IMR-90 (cell line): ENCODE measurements at places on chromosomes 3 and 15. TPM values are rescaled to one million over a fixed set of nuclear protein-coding genes. Genes with fewer than 3 reads are reported as not detected.
A peak's percentile ranks its signal among the peaks of the same experiment; 100 is the strongest.

- peaks cover 2% of the 10 kb centered on the region; the same call in 1 of the 2 replicates for H3K27me3 ChIP-seq
- H3K27ac ChIP-seq, result no peak overlapping the region
- no peaks in the 10 kb centered on the region for H3K36me3 ChIP-seq
- no peaks in the 10 kb centered on the region for H3K4me1 ChIP-seq
- DNase-seq, result no peak
- H3K4me3 ChIP-seq, result no peak overlapping the region
Observed at GRCh38 chr3:195771646-195772300, 40.0 kb downstream of the MUC4 start.

GRCh38 chr3:123341871-123342630 is 106.8 kb downstream of the ADCY5 start:
- H3K27me3 ChIP-seq, result peaks cover 49% of the 10 kb centered on the region
- H3K27ac ChIP-seq, result no peak overlapping the region
- no peaks in the 10 kb centered on the region; the same call in 1 of the 2 replicates for H3K4me1 ChIP-seq
- DNase-seq, result no peak
- no peak overlapping the region for H3K4me3 ChIP-seq

GRCh38 chr15:88021601-88022000 is 234.9 kb downstream of the NTRK3 start:
- no peak overlapping the region for H3K27ac ChIP-seq
- DNase-seq, result no peak
- H3K4me3 ChIP-seq, result no peak overlapping the region
- no peaks in the 10 kb centered on the region for H3K4me1 ChIP-seq
- H3K36me3 ChIP-seq, result no peaks in the 10 kb centered on the region

GRCh38 chr3:156631323-156631722 is 43.1 kb upstream of the TIPARP start:
- no peak overlapping the region for H3K27ac ChIP-seq
- peaks cover 6% of the 10 kb centered on the region for H3K4me1 ChIP-seq
- no peaks in the 10 kb centered on the region for H3K36me3 ChIP-seq
- H3K4me3 ChIP-seq, result no peak overlapping the region
- no peak for DNase-seq

GRCh38 chr3:166110102-166110501 is 272.9 kb upstream of the BCHE start:
- H3K4me3 ChIP-seq, result no peak overlapping the region
- H3K27me3 ChIP-seq, result no peaks in the 10 kb centered on the region
- DNase-seq, result no peak
- H3K27ac ChIP-seq, result no peak overlapping the region
- H3K4me1 ChIP-seq, result no peaks in the 10 kb centered on the region
- H3K36me3 ChIP-seq, result no peaks in the 10 kb centered on the region

GRCh38 chr3:21991061-21991460 is 240.1 kb upstream of the ZNF385D start:
- no peak overlapping the region for H3K27ac ChIP-seq
- no peaks in the 10 kb centered on the region for H3K4me1 ChIP-seq
- no peak for DNase-seq

GRCh38 chr3:108669208-108669607 is 79.7 kb downstream of the DZIP3 start:
- H3K27ac ChIP-seq, result no peak overlapping the region
- no peaks in the 10 kb centered on the region for H3K36me3 ChIP-seq
- no peak overlapping the region for H3K4me3 ChIP-seq

DNA sequence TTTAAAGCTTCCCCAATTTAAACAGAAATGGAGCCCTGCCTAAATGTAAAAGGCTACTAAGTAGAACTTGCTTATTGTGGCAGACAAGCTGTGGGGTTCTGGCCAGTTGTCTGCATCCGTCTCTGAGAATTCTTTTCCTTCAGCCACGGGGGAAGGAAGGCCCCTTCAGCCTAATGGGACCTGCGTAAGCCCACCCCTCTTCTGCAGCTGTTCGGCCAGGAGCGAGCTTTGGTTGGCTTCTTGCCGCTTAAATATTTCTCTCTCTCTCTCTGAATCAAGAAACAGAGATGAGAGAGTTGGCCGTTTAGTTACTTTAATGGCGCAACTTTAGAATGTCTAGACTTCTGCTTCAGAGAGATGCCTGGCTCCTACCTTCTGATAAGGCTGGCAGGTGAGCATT is 151.7 kb upstream of the PROK2 start:
- H3K36me3 ChIP-seq, result no peaks in the 10 kb centered on the region
- H3K4me3 ChIP-seq, result no peak overlapping the region
- H3K4me1 ChIP-seq, result no peaks in the 10 kb centered on the region
- DNase-seq, result no peak

DNA sequence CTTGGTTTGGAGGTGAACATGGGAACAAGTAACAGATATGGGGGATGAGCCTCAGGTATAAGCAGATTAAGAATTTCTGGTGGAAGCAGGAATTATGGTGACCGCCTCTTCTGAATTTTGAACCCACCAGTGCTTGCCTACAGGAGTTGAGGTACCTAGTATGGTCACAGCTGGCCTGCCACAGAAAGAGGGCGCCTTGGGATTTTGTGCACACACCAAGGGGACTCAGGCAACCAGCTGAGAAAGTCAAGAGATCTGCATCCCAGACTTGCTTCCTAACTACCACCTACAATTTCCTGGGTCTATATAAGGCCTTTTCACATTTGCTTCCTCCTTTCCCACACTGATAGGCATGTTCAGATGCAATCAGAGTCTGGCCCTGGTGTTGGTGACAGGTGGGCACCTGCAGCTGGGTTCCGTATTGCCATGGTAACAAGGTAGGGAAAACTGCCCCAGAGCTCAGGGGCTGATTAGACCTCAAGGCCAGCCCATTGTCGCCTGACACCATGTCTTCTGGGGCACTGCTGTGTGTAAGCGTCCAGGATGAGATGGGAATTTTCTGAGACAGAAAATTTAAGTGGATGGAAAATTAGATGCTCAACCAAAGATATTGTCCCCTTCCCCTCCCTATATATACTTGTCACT is 75.9 kb upstream of the RASGRF1 start:
- H3K27me3 ChIP-seq, result peaks cover 15% of the 10 kb centered on the region
- H3K4me3 ChIP-seq, result no peak overlapping the region
- no peaks in the 10 kb centered on the region; the same call in 1 of the 2 replicates for H3K4me1 ChIP-seq

- H3K4me3 ChIP-seq, result no peak overlapping the region
- no peak for DNase-seq
- no peaks in the 10 kb centered on the region for H3K27me3 ChIP-seq
- H3K4me1 ChIP-seq, result peaks cover 5% of the 10 kb centered on the region
Observed at GRCh38 chr3:30268288-30268687, 338.1 kb upstream of the TGFBR2 start.

- no peaks in the 10 kb centered on the region for H3K27me3 ChIP-seq
- no peak overlapping the region for H3K27ac ChIP-seq
Observed at GRCh38 chr15:67917037-67917436, 77.2 kb upstream of the RNU6-1 start.

DNA sequence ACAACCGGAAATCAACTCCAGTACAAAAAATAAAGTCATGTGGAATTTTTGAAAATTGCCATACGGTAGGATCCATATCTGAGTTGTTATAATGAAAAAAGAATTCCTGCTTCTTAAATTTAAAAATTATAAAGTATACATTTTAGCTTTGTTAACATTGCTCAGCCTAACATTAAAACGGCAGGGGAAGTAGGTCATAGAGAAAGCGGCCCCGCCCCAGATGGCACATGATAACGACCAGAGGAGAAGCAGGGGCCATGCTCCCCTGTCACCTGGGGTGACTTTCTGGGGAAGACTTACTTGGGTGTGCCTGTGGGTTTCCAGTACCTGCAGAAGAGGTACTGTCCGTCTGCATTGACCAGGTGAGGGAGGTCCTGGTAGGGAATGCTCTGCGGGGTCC is 921 bp downstream of the MGLL start:
- peak overlapping the region; percentile 41 for H3K4me3 ChIP-seq
- DNase-seq, result no peak
- peaks cover 10% of the 10 kb centered on the region for H3K36me3 ChIP-seq
- peak overlapping the region; percentile 91 for H3K27ac ChIP-seq

- H3K27me3 ChIP-seq, result no peaks in the 10 kb centered on the region
- no peaks in the 10 kb centered on the region for H3K36me3 ChIP-seq
- no peak overlapping the region for H3K4me3 ChIP-seq
- no peaks in the 10 kb centered on the region for H3K4me1 ChIP-seq
- DNase-seq, result no peak
Observed at GRCh38 chr3:54176106-54176505, 53.8 kb downstream of the CACNA2D3 start.

DNA sequence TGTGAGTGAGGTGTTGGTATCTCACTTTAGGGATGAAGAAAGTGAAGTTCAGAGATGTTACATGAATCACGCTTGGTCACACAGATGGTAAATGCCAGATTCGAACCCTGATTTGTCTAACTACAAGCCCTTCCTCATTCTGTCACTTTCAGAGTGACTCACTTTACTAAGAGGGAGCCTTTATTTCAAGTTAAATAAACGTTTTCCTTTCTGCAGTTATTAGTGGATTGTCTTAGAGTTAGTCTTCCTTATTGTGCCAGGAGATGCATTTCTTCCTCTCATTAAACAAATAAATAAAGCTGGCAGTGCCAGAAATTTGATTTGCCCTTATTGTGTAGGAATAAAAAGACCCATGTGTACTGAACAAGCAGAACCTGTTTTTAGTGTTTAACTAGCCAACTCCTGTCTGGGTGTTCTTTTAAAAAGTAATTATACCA is 162.5 kb downstream of the AKAP13 start:
- peaks cover 18% of the 10 kb centered on the region for H3K4me1 ChIP-seq
- H3K27me3 ChIP-seq, result no peaks in the 10 kb centered on the region
- H3K27ac ChIP-seq, result no peak overlapping the region
- peak; percentile 43 for DNase-seq

DNA sequence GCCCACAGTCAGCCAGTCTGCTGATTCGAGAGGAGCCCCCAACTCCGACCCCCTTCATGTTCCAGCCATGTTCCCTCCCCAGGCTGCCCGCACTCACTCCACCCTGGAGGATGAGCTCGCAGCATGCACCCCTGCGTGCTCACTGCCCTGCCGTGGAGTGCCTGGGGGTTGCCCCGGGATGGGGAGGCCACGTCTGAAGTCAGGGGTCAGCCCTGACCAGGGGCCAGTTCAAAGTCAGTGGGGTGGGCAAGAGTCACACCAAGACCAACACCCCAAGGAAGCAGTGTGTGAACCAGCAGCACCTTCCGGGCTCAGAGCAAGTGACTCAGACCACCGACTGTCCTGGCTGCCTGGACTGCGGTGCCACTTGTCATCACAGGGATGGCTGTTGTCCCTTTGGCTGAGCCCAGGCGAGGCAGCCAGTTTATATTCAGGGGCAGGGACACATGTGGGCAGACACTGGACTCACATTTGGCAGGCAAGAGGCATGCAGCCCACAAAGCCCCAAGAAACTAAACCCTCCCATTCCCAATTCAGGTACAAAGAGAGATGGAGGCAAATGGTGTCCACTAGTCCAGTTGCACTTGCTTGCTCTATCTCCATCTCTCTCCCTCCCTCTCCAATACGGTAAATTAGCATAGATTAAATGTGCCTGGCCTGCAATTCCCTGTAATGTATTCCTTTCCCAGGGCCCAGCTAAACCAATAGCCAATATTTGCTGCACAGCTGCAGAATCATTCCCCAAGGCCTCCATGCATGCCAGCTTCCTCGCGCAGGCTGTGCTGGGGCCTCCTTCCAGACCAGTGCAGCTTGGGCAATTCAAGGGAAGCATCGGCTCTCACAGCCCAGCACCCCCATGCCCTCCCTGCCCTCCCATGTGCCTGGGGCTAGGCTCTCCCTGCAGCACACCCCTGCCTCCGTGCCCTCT is 135.7 kb upstream of the IQSEC1 start:
- DNase-seq, result no peak
- peaks cover 13% of the 10 kb centered on the region for H3K27me3 ChIP-seq
- no peaks in the 10 kb centered on the region for H3K4me1 ChIP-seq
- no peaks in the 10 kb centered on the region for H3K36me3 ChIP-seq
- H3K4me3 ChIP-seq, result no peak overlapping the region

DNA sequence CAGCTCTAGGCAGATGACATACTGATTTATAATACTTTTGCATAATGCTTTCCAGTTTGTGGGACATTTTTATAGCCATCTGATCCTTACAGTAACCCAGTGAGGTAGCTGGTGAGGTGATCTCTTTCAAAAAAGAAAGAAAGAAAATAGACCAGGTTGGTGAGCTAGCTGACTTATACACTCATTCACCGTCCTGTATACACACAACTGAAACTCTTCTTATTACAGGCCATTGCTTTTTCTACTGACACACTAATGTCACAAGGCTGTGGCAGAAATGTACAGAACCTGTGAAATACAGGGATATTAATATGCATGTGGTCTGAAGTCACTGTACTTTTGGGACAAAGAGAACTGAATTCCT is 150.2 kb upstream of the BHLHE40 start:
- peaks cover 9% of the 10 kb centered on the region for H3K4me1 ChIP-seq
- H3K4me3 ChIP-seq, result no peak overlapping the region
- no peak overlapping the region for H3K27ac ChIP-seq
- H3K27me3 ChIP-seq, result no peaks in the 10 kb centered on the region

GRCh38 chr15:65197337-65197645 is 12.1 kb upstream of the CLPX start:
- H3K4me3 ChIP-seq, result no peak overlapping the region
- H3K4me1 ChIP-seq, result no peaks in the 10 kb centered on the region
- no peak overlapping the region for H3K27ac ChIP-seq
- H3K36me3 ChIP-seq, result no peaks in the 10 kb centered on the region
- H3K27me3 ChIP-seq, result peaks cover 36% of the 10 kb centered on the region

- H3K27ac ChIP-seq, result no peak overlapping the region
- no peaks in the 10 kb centered on the region for H3K4me1 ChIP-seq
- no peak for DNase-seq
- H3K36me3 ChIP-seq, result no peaks in the 10 kb centered on the region
- peaks cover 29% of the 10 kb centered on the region for H3K27me3 ChIP-seq
- no peak overlapping the region for H3K4me3 ChIP-seq
Observed at GRCh38 chr15:60121845-60122244, 117.7 kb downstream of the FOXB1 start.

DNA sequence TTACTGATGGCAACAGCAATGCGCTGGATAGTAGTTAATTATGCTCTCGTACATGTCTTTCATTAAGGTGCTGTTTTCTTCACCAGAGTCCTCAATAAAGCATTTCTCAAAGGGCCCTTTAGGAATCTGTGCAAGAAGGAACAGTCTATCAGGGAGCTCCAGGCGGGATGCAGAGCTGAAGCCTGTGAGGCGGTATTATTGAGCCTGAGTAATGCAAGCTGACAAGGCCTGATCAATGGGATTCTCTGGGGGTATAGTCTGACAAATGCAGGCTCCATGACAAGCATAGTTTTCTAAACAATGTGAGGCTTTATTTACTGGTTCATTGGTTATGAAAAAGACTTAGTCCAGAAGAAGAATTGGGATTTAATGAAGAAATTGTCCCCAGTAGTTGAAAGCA is 530.9 kb upstream of the CBLB start:
- H3K36me3 ChIP-seq, result no peaks in the 10 kb centered on the region
- no peak overlapping the region for H3K27ac ChIP-seq
- peaks cover 4% of the 10 kb centered on the region; the same call in 1 of the 2 replicates for H3K4me1 ChIP-seq
- no peak for DNase-seq
- H3K4me3 ChIP-seq, result no peak overlapping the region

KCTD6 gene
- 7.0 and 9.4 TPM in 2 replicates for total RNA-seq

MYO5C gene
- under 0.01 TPM in 2 replicates for total RNA-seq

GXYLT2 gene
- 11.1 and 11.4 TPM in 2 replicates for total RNA-seq

IQCF5 gene
- total RNA-seq, result not detected in 2 replicates

TNNC1 gene
- total RNA-seq, result 1.1 and 1.3 TPM in 2 replicates

CDHR4 gene
- not detected in 2 replicates for total RNA-seq

ZNF774 gene
- 1.1 TPM in 2 replicates for total RNA-seq

SLC12A1 gene
- total RNA-seq, result not detected in 2 replicates

NCK1 gene
- 23.7 and 50.3 TPM in 2 replicates for total RNA-seq

PLS1 gene
- 0.90 and 1.7 TPM in 2 replicates for total RNA-seq

SLC2A2 gene
- total RNA-seq, result not detected in 2 replicates

SPATA12 gene
- total RNA-seq, result under 0.01 TPM in 1 of 2 replicates, not detected in the other

RPLP1 gene
- total RNA-seq, result 97.0 and 132 TPM in 2 replicates

ANKUB1 gene
- total RNA-seq, result not detected in 2 replicates
